ENCODE measurements at places on chromosomes 7 and 10. TPM values are rescaled to one million over a fixed set of nuclear protein-coding genes. Genes with fewer than 3 reads are reported as not detected.

- DNase-seq: no peak
- H3K36me3 ChIP-seq: no peaks in the 10 kb centered on the region
- H3K4me1 ChIP-seq: no peaks in the 10 kb centered on the region
- H3K4me3 ChIP-seq: no peak overlapping the region
- no peak overlapping the region for H3K27ac ChIP-seq
Measured at GRCh38 chr7:37150180-37150579, 298.5 kb downstream of the ELMO1 start.

The ACTA2 gene
- 1.1 TPM for total RNA-seq

DNA sequence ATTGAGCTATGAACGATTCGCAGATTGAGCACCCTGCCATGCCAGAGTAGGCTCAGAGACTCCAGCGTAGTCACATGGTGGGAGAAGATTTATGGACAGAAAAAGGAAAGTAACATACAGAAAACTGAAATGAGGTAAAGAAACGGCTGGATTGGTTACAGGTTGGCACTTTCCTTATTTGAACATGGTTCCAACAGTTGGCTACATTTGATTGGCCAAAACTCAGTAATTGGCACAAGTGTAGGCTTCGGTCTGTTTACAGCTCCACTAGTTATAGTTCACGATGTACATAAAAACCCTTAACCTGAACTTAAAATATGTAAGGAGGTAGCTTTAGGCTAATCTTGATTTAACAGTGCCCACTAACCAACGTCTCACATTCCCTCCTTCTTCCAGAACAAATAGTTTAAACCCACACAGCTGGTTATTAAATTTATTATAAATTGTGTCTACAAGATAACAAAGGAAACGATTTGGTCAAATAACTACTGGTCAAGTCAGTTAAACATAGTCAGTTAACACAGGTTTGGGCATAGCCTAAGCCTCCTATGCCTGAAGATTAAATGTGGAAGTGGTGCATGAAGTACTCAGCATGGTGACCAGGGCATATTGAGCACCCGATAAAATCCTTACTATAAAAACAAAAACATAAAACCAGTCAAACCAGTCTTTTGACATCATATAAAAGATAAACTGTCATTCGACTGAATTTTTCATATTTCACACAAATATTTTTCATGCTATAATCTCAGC is 17.9 kb upstream of the MTERF1 start:
- no peak for DNase-seq
- H3K27me3 ChIP-seq: no peaks in the 10 kb centered on the region
- H3K36me3 ChIP-seq: no peaks in the 10 kb centered on the region
- no peak overlapping the region for H3K4me3 ChIP-seq
- H3K4me1 ChIP-seq: no peaks in the 10 kb centered on the region
- no peak overlapping the region for H3K27ac ChIP-seq

DNA sequence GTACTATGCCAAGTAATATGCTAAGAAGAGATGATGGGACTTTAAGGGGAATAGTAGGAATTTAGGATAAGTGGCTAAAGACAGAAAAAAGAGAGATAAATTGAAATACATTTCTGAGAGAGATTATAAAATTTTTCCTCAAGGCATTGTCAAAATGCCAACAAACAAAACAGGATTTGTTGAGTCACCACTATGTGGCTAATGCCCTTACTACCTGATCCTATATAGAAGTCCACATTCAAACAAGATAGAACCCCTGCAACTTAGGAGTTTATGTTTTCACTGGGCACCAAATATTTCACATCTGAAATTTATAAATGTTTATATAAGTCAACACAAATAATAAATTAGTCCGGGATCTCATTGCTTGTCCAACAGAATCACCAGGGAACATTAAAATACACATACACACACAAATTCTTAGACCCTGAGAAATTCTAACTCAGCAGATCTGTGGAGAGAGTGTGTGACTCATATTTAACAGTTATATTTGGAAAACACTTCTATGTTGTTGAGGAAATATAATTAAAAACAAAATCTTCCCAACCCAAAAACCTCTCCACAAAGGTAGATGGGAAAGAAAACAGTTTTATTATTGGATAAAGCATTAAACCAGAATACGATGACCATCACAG is 154.3 kb downstream of the PPP1R3A start:
- H3K4me1 ChIP-seq: no peaks in the 10 kb centered on the region
- no peak overlapping the region for H3K4me3 ChIP-seq
- H3K27ac ChIP-seq: no peak overlapping the region
- H3K27me3 ChIP-seq: no peaks in the 10 kb centered on the region
- no peak for DNase-seq
- H3K36me3 ChIP-seq: no peaks in the 10 kb centered on the region

All from Calu3 (cell line).